ENCODE measurements at places on chromosomes 11 and 22.

DNA sequence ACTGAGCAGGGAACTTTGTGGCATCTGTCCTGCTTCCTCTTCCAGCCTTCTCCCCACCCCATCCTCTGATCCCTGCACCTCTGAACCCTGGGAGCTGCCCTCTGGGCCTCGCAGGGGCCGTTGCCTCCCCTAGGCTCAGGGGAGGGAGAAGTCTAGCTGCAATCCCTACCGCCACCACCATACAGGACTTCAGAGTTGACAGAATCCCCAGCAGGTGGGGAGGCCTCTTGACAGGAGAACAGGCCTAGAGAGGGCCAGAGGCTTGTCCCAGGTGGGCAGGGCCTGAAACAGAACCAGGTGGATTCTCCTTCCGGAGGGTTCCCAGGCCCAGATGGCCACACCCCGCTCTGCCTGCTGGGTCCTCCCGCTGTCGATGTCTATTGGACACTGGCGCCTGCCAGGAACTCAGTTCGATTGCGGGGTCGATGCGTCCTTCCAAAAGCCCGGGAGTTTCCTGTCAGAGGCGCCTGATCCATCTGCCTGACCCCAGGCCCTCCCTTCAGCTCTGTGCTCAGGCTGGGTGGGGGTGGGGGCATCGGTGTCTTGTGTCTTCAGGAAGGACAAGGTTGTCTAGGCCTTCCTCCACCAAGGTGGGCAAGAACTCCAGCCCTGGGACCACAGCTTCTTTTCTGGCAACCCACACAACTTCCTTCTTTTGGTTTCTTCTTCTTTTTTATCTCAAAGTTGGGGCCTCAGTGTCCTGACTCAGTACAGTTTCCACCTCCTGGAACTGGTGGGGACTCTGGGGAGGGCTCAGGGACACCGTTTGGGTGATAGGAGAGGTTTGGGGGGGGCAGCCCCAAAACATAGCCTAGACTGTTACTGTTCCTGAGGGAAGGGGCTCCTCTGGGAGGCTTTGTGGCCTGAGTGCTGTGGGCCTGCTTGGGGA is 6.4 kb downstream of the STARD10 start:
- no peak for DNase-seq

DNA sequence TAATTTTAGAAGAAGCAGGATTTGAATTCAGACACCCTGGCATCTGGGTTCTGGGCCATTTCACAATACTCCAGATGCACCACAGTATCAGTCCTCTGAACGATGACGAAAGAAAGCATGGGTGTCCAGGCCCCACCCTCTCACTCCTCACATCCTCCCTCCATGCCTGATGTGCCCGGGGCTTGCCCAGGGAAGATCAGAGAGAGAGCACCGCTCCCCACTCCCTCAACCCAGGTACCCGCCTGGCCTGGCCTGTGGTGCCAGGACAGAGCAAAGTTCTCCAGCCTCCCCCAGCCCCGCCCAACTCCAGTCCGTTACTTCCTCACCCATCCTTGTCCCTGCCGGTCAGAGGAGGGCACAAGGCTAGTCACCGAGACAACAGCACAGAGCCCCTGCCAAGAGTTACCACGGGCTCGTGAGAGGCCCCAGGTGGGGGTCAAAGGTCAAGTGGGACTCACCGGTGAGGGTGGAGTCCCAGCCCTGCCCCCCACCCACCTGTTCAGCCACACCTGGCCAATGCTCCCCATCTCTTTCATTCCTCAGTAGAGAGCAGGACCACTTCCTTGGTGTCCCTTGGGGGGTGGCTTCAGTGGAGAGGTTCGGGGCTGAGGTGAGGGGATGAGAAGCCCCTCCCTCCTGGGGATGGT is 8.1 kb downstream of the BCL9L start:
- no peak for DNase-seq

GRCh38 chr22:50169181-50169759 is 1.3 kb upstream of the PANX2 start:
- no peak for DNase-seq

GRCh38 chr11:79033833-79034232 is 407.0 kb downstream of the TENM4 start:
- no peak for DNase-seq

DNA sequence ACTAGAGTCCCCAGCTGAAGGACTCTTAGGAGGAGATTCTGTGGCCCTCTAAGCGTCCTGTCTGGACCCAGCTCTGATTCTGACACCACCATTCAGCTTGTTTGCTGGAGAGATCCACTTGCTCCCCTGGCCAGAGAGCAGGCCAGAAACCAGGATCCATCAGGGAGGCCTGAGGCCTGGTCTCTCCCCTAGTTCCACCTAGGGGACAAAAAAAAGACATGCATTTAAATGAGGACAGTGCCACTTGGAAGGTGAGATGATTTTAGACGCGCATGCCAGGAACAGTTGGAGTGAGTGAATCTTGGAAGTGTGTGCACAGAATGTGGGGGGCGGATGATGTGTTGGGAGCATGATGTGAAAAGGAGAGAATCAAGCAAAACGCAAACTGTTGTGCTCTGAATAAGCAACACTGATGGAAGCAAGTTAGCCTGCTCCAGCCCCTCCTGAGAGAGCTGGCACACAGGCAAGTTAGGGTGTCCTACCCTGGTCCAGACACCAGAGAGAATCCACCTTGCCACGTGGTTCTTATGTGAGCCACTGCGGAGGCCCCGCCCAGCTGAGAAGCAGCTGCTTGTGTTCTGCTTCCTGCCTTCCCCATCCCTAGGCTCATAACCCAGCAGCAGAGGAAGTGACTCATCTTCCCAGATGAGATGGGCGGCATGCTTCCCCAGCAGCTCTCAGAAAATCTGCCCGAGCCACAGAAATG is 8.0 kb upstream of the SLCO2B1 start:
- peak; percentile 50 for DNase-seq

DNA sequence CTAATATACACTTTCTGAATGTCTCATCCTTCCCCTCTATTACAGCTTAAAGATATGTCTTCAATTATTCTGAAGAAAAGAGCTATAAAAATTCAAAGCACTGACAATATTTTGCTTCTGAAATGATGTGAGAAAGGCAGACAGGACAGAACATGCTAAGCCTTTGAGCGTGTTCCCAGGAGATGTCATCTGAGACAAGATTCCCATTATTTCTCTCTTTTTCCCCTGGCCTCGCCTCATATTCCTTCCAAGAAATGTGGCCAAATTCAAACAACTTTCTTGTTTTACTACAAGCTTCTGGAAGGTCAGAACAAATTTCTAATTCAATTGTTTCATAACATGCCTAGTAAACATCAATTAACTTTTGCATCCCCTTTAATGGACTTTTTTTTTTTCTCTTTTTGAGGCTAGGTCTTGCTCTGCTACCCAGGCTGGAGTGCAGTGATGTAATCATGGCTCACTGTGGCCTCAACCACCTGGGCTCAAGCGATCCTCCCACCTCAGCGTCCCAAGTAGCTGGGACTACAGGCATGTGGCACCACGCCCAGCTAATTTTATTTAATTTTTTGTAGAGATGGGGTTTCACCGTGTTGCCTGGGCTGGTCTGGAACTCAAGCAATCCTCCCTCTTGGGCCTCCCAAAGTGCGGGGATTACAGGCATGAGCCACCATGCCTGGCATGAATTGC is 37.1 kb upstream of the NFRKB start:
- DNase-seq = no peak

DNA sequence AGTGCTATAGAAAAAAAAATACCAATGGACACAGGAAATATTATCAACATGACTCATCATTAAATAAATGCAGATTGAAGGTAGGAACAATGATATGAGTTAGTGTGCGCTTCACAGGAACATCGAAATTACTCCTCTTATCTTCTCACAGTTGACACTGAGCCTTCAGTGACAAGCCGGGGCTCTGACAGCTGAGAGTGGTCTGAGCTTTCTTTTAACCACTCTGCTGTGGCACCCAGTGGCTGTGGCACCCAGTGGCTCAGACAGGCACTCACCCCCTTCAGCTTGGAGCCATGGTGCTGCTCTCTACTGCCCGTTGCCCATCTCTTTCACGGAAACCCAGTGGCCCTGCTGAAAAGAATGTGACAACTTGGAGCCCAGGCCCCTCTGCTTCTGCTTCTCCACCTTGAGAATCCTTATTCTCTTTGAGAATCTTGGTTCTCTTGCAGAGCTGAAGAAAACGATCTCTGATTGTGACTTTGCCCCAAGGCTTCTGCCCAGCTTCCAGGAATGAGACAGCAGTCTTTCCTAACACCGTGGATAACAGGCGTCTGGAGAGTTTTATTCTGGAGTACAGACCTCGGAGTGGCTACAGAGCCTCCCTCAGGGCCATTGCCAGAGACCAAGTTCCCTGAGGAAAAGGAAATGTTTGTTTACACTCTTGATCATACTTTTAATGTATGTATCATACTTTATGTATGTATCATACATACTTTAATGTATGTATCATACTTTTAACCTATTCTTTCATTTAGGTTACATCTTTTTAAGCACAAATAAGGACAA is 37.1 kb upstream of the OR8B8 start:
- no peak for DNase-seq

- DNase-seq = no peak
Observed at GRCh38 chr11:134126217-134126822, 57.4 kb downstream of the JAM3 start.

DNA sequence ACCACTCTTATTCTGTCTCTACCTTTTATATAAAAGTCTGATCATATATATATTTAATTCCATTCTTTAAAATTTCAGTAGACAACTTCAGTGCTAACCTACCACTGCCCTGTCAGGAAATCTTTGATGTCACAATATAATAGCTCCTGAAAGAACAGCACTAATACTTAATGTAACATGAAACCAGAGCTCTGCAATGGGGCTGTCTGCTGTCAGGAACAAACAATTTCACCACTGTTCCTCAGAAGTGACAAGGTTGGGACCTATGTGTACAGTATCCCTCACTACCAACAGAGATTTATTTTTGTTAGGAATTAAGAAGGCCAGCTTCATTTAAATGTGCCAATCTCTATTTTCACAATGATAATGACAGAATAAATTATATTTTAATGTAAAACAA is 165.5 kb upstream of the C11orf58 start:
- no peak for DNase-seq

DNA sequence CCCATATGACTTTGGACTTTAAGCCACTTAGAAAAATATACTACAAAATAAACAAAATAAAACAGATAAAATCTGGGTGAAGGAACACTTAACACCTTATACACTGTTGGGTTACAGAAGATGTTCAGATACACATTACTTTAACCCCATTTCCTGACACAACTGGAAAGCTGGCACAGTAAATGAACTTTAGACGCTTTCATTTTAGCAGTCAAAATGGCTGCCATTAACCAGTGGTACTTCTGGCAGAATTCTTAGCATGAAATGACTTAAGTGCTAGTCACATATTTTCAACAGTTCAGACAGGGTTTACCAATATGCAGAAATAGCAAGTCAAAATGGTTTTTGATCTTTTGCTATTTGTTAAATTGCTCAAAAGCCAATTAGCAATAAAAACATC is 37.9 kb downstream of the PIK3C2A start:
- no peak for DNase-seq
